ENCODE measurements at places on chromosomes 16 and 17.

- no peak for DNase-seq
Observed at GRCh38 chr17:45783593-45784292, 377 bp upstream of the CRHR1 start.

DNA sequence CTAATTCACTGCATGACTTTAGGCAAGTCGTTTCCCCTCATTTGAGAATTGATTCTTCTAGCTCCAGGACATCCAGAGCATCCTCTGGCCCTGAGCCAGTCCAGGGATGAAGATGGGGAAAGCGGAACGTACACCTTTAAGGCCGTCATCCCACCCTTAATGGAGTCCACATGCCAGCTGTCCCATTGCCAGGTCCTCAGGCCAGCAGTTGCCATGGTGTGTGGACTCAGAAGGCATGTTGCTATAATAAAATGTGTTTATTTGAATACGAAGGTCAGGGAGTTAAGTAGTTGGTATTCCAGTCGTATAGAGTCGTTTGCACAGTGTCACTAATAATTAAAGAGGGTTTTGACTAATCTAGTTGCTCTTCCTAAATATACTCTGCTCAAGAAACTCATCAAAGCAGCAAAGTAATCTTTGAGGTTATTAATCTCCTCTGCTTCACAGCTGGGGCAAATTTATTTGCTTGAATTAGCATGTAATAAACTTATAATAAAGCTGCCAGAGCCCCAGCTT is 30.4 kb downstream of the CCDC182 start:
- no peak for DNase-seq

DNA sequence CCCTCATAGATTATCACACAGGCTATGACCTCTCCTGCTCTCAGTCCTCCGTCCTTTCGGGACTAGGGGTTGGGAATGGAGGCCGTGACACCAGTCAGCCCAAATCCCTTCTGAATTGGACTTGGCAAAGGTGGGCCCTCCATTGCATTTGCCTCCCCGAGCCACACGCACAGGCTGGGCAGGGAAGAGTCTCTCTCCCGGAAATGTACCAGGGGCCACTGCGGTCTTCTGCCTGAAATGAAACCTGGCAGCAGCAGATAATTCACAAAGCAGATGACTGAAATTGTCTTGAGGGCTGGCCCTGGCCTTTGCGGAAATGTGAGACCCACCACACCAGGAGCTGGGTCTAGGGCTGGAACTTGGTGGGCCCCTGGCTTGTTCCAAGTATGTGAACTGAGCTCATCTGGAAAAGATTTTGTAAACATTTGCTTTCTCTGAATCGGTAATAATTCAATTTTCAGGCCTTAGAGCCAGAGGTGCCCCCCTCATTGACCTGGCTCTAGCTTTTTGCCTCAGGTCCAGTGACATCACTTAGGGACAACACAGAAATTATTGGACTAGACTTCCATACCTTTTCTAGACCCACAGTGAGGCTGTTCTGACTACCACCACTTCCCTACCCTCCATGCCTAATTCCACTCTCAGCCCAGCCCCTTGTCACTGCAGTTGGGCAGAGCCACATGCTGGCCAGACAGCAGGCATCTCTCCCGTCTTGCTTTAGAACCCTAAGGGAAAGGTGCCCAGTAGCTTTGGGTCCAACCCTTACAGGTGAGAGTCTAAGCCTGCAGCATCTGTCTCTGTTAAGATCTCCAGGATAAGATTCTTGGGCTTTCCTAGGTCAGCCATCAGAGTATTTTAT is 75.2 kb downstream of the CCDC182 start:
- no peak for DNase-seq

DNA sequence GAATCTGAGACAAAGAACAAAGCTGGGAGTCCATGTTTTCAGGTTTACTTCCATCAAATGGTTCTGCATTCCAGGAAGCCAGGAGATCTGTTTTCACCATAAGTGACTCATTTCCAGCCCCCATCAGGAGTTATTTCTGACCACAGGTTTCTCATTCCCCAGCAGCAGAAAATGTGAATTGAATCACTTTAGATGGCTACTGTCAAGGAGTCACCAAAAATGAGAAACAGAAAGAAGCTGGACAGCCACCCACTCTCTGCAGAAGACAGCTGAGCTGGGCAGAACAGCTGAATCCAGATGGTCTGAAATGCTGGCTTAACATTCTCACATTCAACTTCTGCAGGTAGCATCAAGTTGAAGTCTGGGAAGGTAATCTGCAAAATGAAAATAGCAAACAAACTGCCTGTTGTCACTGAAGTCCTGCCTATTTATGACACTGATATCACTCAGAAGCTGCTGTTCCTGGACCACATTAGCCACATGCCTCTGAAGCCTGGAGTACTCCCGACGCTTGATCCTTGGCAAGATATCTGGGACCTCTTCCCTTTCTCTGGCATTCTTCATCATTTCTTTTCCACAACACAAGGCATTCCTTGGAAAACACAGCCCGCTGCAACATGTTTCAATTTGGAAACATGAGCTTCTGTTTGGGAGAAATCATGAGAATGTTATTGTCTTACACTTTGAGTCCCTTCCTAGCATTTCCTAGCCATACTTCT is 15.3 kb downstream of the CCL11 start:
- DNase-seq = no peak

GRCh38 chr16:64532117-64532516 is 589.7 kb downstream of the CDH11 start:
- no peak for DNase-seq

GRCh38 chr16:81830845-81831540 is 51.9 kb downstream of the PLCG2 start:
- DNase-seq = no peak

DNA sequence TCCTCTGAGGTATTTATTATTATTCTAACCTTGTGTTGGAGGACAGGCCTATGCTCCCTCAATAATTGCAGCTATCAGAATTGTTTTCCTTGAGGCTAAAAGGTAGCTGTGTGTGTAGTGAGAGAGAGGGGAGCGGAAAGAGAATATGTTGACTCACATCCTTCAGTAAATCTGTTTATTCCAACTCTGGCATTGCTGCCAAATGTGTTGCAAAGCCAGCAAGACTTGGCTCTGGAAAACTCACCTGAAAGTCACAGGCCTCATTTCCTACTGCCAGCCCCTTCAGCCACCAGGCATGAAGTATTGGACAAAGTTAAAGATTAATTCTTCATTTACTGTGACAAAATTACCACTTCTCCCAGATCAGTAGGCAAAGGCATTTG is 9.6 kb downstream of the CA10 start:
- DNase-seq = no peak

DNA sequence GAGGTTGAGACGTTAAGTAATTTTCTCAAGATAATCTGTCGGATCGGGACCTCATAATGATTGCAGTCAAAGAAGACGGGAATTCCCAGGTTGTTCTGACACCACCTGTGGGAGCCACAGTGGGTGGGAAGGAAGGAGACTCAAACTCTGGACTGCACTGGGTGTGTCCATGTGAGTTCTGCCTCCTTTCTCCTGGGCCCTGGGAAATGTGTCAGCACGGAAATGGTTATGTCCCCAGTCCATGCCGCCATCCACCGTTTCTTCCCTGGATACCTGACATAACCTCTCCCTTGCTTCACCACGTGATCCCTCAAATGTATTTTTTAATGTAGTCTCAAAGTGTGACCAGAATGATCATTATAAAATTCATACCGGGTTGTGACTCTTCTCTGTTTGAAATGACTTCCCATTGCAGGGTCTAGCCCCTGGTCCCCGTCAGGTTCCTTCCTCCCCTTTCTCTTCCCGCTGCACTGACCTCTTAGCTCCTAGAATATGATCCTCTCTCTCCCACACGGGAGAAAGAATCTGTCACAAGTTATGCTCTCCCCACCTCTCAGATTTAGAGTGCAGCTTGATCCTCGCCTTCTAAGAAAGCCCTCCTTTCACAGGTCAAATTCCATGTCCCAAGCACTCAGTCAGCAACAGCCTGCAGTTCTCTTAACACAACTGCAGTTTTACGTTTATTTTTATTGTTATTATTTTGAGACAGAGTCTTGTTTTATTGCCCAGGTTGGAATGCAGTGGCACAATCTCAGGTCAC is 820.0 kb upstream of the EEF2KMT start:
- no peak for DNase-seq

GRCh38 chr17:55601874-55602364 is 90.7 kb upstream of the SMIM36 start:
- peak; percentile 17 for DNase-seq

DNA sequence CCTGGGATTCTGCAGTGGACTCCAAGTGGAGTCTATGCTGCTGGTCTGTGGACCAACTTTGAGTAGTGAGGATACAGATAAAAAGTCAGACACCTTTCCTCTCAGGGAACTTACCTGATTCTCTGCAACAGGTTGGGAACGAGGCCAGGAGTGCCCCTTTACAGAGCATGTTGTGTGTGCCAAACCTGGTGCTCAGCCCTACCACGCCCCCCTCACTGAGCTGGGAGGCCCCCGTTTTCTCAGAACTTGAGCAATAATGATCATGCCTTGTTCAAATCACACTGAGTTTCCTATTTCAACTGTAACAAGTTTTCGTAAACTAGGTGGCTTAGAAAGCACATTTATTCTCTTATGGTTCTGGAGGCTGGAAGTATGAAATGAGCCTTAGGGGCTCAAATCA is 182.0 kb downstream of the COPRS start:
- DNase-seq = no peak

- no peak for DNase-seq
Observed at GRCh38 chr16:50797456-50797855, 55.6 kb downstream of the CYLD start.

DNA sequence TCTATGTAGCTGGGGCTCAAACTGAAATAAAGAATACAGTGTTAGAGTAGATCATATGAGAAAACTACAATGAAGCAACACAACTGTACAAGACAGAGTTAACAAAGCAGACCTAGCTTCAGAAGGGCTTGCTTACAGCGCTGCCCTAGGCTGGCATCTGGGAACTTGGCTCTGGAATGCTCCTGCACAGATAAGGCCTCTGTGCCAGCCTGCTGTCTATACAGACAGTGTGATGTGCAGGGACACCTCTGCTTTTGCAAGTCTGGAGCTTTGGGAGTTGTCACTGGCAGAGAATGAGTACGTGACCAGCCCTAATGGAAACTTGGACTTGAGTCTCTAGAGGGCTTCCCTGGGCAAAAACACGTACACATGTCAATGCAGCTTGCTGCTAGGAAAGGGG is 32.1 kb upstream of the SLC38A8 start:
- DNase-seq = no peak

Measured in CD4-positive, alpha-beta T cell treated with Interleukin-15 for 1 hour (primary cell).